ENCODE measurements at places on chromosomes 4 and X.

DNA sequence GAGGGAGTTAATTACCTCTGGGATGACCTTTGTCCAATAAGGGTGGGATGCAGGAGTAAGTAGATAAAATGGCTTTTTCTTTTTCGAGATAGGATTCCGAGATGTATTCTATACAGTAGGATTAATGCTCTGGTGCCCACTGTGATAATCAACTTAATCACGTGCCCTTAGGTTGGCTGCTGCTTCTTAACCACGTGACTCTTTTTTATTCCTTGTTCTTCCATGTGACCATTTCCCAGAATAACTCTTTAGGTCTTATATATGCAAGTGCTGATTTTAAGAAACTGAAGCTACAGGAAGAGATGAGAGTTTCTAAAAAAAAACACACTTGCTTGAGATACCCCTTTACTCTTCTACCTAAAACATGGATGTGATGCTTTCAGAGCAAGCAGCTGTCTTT lies 1628.9 kb downstream of the PCDH7 start:
- DNase-seq: no peak

DNA sequence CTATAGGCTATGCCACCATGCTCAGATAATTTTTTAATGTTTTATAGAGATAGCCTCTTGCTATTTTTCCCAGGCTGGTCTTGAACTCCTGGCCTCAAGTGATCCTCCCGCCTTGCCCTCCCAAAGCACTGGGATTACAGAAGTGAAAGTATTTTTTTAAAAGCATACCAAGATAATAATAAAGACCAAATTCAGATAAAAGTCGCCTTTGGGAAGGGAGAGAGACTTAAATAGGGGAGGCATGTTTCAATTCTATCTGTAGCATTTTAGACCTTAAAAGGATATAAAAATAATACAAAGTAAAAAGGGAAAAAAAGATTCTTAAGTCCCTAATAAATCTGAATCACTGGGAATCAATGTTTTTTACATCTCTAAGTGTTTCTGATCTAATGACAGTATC lies 108.9 kb downstream of the AFAP1 start:
- no peak for DNase-seq

GRCh38 chr4:169160825-169161224 lies 109.9 kb downstream of the SH3RF1 start:
- no peak for DNase-seq

DNA sequence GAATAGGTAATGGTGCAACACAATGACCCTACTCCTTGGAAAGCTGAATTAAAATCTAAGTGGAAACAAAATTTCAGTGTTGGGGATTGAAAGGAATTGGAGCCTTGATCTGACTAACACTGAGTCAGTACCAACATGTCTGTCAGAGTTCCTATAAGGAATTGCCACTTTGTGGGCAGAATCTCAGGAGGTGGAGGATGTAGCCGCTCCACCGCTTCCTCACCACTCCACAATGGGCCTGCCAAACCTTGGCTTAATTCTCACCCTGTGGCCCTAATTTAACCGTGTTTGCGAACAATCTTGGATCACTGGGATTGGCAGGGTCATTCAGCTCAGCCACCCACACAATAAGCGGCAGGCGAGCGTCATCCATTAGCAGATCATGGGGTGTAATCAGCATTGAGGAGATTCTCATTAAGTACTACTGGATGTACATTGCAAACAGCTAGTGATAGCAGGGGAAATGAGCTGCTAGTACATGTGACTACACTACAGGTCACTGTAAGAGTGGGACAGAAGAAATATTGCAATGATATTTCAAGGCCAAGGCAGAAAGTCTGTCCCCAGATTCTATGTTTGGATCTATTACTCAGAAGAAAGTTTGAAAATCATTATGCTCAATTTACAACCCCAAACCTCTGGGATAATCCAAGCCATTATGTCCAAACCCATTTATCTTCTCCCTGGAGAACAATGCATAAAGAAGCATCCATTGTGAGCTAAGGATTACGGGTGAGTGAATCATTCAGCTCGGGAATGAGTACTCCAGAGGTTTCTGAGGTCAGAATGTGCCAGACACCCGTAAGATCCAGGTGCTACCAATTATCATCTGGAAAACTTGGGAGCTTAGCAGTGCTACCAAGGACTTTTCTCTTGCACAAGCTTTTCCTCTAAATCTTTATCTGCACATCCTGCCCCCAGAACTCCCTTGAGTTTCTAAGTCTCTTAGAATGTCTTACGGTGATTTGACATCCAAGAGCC lies 5.8 kb downstream of the SRPX start:
- no peak for DNase-seq

DNA sequence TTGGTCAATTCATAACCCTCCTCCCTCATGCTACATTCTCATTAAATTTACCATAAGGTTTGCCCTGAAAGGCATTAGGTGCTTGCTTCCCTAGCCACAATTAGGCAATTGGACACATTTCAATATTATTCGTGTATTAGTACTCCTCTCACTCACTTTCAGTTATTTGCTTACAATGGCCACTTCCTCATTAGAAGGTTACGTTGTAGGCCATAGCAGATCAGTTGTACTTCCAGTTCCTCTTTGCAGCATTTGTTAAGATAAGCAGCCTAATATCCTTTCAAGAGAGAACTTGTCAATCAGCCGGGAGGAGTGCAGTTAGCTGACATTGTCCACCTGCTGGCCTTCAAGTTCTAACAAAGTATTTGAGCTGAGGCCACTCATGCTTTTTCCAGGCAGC lies 1017.2 kb downstream of the PCDH7 start:
- DNase-seq: no peak

GRCh38 chr4:7787067-7787466 lies 152.6 kb downstream of the AFAP1 start:
- no peak for DNase-seq

DNA sequence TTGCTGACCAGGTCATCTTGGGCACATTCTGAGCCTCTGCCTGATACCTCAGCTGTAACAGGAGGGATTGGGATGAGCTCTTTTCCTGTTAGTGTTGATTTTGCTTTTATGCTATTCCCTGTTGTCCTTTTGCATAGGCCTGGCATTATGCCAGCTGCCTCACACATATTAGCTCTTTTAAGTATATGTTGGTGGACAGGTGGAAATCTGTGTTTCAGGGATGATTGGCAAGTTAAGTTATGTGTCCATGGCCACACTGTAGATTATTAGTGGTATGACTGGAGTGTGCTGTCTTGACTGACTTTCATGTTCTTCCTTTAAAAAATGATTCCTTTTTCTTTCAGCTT lies 28.9 kb downstream of the NSD2 start:
- DNase-seq: no peak

DNA sequence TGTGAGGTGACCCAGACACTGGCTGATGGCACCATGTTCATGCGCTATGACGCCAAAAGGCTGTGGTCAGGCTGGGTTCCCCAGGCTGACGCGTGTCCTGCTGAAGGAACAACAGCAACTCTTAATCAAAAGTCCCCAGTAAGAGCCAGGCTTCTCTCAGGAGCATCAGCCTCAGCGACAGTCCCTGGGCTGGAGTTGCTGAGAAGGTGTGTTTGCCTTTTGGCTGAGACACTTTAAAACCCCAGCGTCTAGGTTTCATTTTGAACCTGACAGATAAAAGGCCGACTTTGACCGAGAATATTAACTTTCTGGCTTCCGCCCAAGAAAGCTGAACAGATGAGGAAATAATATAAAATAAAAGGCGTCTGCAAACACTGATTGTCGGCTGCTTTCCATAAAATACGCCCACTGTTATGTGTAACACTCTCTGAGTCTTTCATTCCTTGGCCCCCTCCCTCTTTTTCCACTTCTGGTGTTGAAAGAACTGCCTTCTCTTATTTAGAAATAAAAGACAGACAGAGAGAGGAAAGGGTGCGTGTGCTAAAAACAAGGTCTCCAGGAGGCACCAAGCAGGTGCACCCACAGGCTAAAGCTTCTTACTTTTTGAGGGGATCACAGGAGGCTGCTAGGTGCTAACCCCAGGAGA lies 373.6 kb downstream of the MID1IP1 start:
- peak; percentile 36 for DNase-seq

- no peak for DNase-seq
These were observed 131.1 kb upstream of the SCML1 start for GRCh38 chrX:17606231-17606630.

DNA sequence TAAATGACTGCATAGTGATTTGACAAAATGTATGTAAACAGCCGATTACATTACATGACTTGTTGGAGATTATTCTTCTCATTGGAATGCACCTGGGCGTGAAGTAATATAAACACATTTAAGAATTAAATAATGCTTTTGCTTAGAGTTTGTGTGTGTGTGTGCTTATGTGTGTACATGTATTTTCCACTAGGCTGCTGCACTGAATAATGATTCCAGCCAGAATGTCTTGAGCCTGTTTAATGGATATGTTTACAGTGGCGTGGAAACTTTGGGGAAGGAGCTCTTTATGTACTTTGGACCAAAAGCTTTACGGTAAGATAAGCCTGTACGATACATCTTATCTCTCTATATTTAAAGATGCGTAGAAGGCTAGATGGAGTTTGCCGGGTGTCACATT lies 12.6 kb downstream of the NEIL3 start:
- DNase-seq: no peak

DNA sequence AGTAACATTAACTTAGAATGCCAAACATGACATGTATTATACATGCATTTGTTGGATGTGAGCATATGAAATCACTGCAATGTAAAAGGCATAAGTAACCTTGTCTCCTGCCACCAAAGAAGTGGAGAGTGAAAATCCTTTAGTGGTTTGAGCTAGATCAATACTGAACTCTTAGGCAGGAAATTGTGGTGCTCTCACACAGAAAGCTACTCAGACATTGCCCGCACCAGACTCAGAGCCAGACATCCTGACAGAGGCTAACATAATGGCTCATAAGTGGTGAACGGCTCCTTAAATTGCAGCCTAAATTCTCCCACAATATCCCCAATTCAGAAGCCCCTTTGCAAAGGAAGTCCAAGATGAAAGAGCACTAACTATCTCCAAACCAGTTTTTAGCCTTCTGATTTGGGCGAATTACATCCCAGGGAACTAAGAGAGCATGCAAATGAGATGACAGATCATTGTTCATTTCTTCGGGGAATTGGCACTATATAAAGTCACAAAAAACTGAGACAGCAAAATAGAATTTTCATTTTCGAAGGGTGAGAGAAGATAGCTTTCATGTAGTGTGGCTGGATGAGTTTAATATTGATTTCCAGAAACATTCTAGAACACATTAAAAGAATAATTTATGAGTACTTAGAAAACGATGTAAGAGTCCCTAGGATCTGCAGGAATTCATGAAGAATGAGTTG lies 233.6 kb upstream of the RPS6KA3 start:
- no peak for DNase-seq

DNA sequence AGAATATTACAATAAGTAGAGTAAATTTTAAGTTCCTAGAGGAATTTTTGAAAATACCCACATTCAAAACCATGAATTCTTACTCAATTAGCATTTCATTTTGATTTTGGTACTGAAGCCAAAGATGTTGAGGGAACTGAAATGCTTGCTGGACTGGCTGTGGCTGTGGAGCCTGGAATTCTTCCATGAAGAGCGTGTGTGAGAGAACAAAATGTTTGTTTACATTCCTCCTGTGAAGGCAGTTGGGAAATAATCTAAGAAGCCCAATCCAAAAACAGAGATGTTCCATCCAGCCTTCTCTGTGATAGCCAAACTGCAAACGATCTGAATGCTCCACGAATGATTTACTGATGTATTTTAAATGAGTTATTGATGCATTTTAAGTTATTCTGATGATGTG lies 3.8 kb upstream of the ADH1B start:
- DNase-seq: no peak

DNA sequence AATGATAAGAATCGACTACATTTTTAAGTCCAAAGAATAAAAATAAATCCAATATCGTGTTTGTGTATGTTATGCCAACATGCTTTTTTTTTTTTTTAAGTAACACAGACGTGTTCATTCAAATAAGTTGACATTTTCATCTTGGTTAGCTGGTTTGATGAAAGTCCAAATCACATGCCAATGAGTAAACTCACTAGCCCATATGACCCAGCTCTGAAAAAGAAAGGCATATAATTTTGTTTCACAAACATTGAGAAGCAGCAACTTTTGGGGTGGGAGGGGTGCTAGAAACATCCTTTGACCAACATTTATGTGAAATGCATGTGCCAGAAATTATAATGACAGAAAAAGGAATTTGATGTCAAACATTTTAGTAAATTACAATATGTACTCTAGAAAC lies 61.6 kb upstream of the SPP1 start:
- no peak for DNase-seq
